ENCODE measurements at places on chromosomes 4 and X.

DNA sequence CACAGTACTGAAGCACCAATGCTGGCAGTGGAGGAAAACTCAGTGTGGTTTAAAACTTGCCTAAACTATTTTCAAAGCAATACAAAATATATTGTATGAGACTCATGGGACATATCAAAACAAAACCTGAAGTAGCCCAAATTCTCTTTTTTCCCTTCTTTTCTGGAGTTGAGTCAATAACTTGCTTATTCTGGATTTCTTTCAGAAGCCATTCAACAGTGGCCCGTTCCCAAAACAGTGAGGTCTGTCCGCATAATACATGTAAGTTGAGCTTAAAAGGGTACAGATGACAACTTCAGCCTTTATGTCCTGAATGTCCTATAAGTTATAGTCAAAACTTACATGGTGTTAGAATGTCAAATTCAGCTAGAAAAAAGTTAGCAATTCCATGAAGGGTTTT, 100.8 kb downstream of the SHISA3 start:
- DNase-seq, result no peak

DNA sequence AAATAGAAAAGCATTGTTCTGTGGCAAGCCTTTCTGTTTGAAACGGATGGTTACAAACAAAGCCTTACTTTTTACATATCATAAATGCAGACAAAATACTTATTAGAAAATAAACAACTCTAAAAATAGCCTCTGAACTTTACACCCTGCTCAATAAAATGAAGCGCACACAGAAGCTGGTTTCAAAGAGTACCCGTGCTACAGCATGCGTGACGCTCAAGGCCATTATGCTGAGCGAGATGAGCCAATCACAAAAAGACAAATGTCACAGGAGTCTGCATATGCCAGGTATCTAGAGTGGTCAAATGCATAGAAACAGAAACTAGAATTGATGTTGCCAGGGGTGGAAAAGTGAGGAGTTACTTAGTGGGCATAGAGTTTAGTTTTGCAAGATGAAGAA, 326.5 kb upstream of the GATB start:
- DNase-seq, result no peak

DNA sequence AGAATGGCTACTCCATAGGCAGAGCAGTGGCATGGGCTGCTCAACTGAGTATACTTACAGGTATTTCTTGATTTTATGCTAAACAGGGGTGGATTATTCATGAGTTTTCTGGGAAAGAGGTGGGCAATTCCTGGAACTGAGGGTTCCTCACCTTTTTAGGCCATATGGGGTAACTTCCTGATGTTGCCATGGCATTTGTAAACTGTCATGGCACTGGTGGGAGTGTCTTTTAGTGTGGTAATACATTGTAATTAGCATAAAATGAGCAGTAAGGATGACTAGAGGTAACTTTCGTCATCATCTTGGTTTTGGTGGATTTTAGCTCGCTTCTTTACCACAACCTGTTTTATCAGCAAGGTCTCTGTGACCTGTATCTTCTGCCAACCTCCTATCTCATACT, 48.2 kb upstream of the HPSE start:
- DNase-seq, result no peak

DNA sequence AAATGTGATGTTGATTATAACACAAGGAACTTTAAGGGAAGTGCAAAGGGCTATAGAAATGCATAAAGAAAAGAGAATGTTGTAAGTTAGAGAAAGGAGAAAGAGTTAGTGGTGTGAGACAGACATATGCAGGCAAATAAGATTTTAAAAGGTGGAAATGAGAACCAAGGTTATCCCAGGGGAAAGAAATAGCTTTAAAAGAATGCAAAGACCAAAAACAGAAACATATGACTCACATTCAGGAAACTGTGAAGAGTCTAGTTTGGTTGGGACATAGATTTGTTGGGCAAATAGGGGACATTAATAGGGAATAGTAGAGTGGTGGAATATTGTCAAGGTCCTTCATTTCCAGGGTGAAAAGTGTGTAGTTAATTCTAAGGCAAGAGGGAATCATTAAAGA, 52.4 kb downstream of the MAPK10 start:
- DNase-seq, result no peak

DNA sequence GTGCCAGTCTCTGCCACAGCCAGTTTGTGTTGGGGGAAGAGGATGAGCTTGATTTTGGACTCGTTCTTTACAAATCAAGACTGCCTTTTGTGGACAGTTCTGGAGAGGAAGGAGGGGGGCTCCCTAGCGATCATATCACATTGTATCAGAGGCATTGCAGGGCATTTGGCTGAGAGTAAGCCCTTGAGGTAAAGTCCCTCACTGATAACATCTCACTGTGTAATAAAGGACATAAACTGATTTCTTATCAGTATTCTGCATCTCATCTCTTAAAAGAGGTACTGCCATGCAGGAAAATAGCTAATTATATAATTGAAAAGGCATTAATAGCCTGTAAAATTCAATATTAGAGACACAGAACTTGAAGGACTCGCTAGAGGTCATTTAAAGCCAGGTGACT, 6.1 kb upstream of the IGFBP7 start:
- no peak for DNase-seq

All from effector memory CD8-positive, alpha-beta T cell (primary cell).